ENCODE measurements at places on chromosomes 4 and X.

GRCh38 chrX:148628621-148629020, 128.2 kb downstream of the AFF2 start:
- no peak for DNase-seq

DNA sequence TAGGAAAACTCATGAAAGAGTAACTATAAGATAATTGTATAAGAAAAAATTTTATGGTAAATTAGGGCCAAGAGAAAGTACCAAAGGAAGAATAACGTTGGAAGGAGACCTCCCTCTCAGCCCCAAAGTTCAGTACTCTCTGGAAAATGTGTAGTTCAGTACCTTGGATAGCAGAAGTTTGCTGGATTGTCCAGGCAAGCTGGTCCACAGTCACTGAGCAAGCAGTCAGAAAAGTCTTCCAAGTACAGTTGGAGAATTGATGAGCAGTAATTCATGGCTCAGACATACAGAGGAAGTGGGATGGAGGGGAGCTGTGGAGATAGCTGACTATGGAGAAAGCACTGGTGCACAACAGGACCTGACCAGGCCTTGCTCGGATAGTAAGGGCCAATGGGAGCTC, 598.2 kb upstream of the NDST4 start:
- no peak for DNase-seq

DNA sequence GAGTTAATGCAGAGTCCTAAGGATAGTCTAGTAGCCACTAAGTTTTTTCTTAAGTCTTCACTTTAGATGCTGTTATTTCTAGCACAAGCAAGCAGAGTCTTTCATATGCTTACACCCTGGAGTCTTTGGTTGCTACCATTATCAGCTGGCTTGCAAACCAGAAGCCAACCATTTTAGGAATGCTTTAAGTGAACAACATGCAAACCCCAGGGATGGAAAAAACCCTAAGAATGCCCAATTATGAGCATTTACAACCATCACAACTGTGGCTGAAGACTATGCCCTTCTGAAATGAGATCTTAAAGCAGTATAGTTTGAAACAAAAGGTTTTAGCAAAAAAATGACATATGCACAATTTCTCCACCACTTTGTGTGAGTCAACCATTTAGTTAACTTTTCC, 6.6 kb downstream of the MID1IP1 start:
- DNase-seq, result no peak

DNA sequence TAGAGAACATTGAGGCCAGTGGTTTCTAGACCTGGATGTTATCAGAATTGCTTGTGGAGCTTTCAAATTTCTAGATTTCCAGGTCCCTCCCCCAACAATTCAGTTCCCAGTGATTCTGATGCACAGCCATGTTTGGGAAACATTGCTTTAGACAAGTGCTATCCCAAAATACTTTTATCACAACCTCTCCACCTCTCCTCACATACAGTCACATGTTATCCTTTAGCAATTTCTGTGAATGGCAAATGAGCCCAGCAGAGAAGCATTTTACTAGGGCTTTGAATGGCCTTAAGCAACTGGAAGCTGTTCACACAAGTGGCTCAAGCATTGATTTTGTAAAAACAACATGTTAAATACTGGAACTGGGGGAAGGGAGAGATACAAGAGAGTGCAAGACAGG, 29.7 kb downstream of the DCX start:
- DNase-seq, result no peak

DNA sequence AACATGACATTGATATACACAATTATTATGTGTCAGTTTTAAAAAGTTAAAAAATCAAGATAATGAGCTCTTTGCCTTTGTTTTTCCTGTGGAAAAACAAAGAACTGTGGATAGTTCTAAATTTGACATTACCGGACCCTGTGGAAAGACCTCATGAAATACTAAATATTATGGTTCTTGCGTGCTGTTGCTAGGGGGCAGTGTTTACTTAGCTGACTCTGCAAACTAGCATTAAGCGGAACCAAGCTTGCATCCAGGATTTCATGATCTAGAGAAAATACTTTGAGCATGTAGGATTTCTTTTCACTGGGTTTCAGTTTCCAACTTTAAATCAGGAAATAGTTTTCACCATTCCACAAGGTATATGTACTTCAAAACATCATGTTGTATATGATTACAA, 33.6 kb downstream of the CLCN4 start:
- peak; percentile 80 for DNase-seq

- DNase-seq, result no peak
Observed at GRCh38 chrX:22105231-22105630, 73.1 kb downstream of the PHEX start.

GRCh38 chr4:113116414-113117357, 67.2 kb downstream of the ANK2 start:
- DNase-seq, result no peak

- no peak for DNase-seq
Observed at GRCh38 chr4:186404562-186405134, 138.7 kb downstream of the F11 start.

- no peak for DNase-seq
Observed at GRCh38 chr4:183255487-183255886, 64.6 kb downstream of the CLDN22 start.

DNA sequence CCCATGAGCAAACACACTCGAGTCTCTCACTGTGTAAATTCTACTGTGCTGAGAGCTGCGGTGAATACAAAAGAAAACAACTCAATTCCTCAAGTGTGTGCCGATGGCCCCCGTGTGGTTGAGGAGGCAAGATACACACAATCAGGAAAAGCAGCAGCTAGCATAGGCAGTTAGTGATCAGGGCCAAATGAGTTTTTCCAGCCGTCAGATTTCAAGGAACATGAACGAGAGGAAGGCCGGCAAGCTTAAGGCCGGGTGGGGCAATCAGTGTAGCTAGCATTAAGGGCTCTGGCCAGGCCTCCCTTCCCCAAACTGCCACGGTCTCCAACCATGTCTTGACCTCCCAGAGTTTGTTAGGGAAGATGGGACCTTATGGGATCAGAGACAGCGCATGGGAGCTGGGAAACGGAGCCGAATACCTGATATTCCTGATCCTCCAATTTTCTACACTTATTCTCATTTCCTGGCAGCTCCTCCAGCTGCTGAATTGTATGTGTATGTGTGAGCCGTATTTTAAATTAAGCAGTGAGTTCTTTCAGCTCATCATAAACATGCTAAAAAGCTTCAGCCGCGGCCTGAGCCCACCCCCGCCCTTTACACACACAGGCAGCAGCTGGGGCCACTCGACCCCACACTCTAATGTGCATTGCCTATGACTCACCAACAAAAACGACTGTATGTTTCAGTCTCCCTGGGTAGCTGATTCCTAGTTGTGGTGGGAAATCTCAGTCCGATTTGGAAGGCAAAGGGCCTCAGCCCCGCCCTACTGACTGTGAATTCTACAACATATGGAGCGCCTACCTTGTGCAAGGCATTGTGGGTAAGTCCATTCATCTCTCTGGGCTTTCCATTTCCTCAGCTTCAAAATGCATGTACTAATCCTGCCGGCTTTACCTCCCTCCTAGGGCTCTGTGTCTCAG, 59.9 kb downstream of the RTL9 start:
- peak; percentile 85 for DNase-seq

DNA sequence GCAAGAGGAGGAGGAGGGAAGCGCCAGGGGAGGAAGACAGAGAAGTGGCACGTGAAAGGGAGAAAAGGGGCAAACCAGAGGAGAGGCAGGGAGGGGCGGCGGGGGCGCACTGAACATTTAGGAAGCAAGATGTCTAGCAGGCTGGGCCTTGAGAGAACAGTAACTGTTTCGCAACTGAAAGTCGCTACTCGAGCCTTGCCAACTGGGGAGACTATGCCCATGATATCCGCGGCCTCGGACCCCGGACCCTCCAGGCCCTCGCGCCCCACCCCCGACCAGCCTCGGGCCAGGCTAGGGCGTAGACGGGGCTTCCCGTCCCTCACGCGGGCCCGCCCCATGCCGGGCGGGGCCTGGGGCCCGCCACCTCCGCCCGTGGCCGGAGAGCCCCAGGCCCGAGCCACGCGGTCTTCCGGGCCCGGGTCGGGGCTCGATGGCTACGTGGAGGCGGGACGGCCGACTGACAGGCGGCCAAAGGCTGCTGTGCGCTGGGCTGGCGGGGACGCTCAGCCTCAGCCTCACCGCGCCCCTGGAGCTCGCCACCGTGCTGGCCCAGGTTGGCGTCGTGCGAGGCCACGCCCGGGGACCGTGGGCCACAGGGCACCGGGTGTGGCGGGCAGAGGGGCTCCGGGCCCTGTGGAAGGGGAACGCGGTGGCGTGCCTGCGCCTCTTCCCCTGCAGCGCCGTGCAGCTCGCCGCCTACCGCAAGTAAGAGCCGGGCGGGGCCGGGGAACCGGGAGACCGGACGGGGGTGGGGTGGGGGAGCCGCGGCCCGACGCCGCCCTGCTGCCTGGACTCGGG, at the start of gene SLC25A43:
TSS of gene SLC25A43 (plus strand) at position 363 of the 798 bp plus-strand sequence. CDS start at position 431, 68 bp downstream.
- peak; percentile 70 for DNase-seq

GRCh38 chr4:23373261-23373660, 516.6 kb downstream of the PPARGC1A start:
- peak; percentile 87 for DNase-seq

- DNase-seq, result peak; percentile 14
Observed at GRCh38 chr4:153114771-153115321, 89.4 kb upstream of the TRIM2 start.

DNA sequence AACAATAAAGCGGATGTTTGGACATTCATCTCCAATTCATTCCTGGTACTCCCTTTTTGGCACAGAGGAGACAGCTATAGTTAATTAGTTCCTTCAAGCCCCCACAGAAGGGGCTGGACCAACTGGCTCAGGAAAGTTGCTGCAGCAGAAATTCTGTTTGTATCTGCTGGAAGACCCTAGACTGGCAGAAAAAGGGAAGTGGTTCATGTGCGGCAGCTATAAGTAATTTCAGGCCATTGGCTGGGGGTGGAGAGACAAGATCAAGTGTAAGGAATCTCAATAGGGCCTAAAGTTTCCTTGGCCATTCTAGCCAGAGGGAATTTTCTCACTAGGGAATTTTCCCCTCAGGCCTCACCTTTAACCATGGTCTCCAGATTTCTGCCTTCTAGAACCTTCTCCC, 89.9 kb upstream of the DHX15 start:
- DNase-seq, result no peak

GRCh38 chr4:169220854-169221411, 49.8 kb downstream of the SH3RF1 start:
- no peak for DNase-seq

- peak; percentile 47 for DNase-seq
Observed at GRCh38 chr4:129926936-129927335, 831.0 kb downstream of the C4orf33 start.

GRCh38 chrX:71660562-71661416, 6.6 kb upstream of the LOC101059915 start:
- no peak for DNase-seq

- DNase-seq, result no peak
Observed at GRCh38 chrX:119996600-119997524, 53.3 kb upstream of the NKAP start.

- no peak for DNase-seq
Observed at GRCh38 chr4:108690738-108691137, 40.3 kb downstream of the OSTC start.

DNA sequence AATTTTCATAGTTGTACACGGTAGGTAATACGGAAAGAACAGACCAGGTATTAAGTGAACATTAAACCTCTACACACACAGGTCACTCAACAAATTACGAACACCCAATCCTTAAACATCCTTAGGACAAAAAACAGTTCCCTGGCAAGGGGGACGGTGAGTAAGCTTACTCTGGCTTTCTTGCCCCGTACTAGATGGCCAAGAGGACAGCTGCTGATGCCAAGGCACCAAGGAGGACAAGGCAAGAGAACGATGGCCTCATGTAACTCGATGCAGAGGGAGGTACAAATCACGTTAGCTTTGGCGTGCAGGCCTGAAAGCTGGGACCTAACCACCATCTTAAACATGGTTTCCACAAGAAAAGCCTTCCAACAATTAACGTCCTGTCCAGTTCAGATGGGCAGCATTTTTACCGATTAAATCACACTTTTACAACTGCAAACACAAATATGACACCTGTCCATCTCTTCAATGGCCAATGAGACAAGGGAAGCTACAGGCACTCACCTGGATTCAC, 23.7 kb downstream of the FAT1 start:
- DNase-seq, result no peak

GRCh38 chr4:134260126-134260525, 58.5 kb upstream of the PABPC4L start:
- DNase-seq, result no peak

GRCh38 chr4:2734612-2735011, 21.5 kb downstream of the TNIP2 start:
- DNase-seq, result no peak

- peak; percentile 34 for DNase-seq
Observed at GRCh38 chr4:136036744-136037143, 1495.5 kb downstream of the PCDH18 start.

DNA sequence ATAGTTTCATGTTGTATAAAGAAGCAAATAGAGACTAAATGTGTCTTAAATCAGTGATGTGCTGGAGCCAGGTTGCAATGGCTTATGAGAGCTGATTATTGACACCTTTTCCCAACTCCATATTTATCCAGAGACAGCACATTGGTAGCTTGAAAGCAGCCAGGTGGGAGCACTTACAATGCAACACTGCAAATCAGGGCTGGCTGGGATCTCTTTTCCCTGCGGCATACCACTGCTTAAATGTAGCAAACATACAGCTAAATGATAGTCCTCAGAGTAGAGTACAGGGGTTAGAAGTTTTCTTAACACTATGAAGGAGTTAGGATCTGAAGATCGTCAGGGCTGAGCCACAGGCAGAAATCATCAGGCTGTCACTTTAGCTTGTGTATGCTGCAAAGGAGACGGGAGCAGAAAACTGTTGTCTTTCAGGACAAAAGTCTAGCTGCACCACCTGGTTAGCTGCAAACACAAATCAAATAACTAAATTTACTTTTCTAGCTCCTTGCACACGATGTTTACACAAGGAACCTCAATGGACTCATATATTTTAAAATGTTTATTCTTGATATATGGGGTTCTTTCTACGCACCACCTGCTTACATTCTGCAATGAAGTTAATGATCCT, 527.3 kb downstream of the TLL1 start:
- peak; percentile 65 for DNase-seq

GRCh38 chr4:184473499-184474262, 669 bp downstream of the IRF2 start:
- peak; percentile 70 for DNase-seq

Measured in DMS53 (cell line).